ENCODE measurements at places on chromosomes 6 and 20.
A peak's percentile ranks its signal among the peaks of the same experiment; 100 is the strongest.

DNA sequence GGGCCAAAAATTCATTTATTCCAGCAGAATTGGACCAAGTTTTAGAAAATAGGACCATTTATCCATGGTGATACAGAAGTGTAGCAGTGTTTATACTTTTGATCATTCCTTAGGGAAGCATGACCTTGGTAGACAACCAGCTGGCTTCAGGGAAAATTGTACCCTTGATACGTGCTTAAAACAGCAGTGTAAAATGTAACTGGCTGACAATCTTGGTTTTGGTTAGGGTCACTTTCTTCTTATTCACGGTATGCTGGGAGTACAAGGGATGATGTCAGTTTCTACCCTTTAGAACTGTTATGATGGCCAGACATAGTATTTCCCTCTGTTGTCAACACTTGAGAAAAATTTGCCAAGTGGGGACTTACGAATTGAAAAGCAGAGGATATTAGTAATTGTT, 157.1 kb downstream of the BCKDHB start:
- DNase-seq = no peak

GRCh38 chr6:44685213-44685612, 297.7 kb downstream of the CDC5L start:
- DNase-seq = no peak

DNA sequence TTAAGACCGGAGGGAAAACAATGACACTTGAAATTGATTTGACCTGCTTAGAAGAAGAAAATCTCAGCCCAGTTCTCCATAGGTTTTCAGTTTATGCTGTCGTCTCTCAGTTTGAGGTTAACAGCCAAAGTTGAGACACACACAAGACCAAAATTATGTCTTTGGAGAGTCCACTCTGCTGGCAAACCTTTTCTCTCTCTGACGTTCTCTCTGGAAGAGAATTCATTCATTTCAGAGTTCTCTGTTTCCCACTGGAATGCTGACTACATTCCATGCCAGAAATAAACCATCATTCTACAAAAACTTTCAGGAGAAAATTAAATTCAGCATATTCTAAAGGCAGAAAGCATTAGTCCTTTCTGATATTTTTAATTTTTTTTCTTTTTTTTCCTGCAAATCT, 155.2 kb downstream of the TFAP2A start:
- DNase-seq = no peak

- no peak for DNase-seq
Measured at GRCh38 chr20:31839782-31840487, 5.5 kb downstream of the FOXS1 start.

DNA sequence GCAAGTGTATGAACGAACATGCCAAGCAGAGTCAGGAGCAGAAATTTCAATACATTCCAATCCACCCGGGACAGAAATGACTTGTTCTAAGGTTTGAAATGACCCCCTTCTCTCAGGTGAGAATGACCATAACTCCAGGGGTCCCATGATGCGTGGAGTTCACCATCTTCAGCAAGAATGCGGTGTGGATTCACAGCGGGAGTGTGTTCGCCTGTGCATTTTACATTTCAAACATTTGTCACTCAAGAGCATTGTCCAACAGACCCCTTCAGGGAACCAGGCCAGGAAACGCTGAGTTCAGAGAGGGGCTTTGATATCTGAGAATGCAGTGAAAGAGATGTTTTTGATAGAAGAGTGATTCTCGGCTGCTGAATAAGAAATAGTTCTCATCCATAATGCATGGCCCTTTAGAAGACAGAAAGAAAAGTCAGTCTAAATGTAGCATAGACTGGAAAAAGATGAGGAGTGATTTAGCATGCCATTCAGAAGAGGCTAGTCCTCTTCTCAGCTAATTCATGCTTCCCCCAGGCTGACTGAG, 200.3 kb upstream of the KCNG1 start:
- no peak for DNase-seq

DNA sequence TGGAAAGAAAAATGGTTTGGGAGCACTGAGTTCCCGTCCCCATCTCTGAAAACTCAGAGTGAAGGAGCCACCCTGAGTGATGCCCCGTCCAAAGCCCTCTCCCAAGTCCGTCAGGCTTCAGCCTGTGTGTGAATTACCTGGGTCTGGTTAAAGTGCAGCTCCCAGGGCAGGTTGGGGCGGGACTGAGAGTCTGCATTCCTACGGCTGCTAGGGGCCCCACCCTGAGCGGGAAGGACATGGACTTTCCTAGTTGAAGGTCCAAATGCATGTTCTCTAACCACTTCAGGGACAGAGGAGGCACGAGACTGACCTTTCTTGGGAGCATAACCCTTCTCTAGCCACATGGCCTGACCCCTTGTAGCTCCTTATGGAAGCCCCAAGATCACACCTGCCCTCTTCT, 97.2 kb downstream of the SYNDIG1 start:
- no peak for DNase-seq

GRCh38 chr6:149963212-149963461, 606 bp upstream of the ULBP1 start:
- peak; percentile 3 for DNase-seq

GRCh38 chr6:33634161-33634727, 13.1 kb downstream of the ITPR3 start:
- DNase-seq = no peak

GRCh38 chr6:169499848-169500247, 202.0 kb downstream of the WDR27 start:
- no peak for DNase-seq

- DNase-seq = no peak
Measured at GRCh38 chr20:2834401-2835110, 5.9 kb downstream of the PCED1A start.

- no peak for DNase-seq
Measured at GRCh38 chr20:43726811-43727338, at the start of gene GTSF1L. Gene GTSF1L (minus strand): TSS chr20:43727002. CDS start chr20:43726694, 308 bp downstream.

- no peak for DNase-seq
Measured at GRCh38 chr20:24948939-24949679, at the start of gene CST7. Gene CST7 (plus strand): TSS chr20:24949269. CDS start chr20:24949506, 237 bp downstream.

GRCh38 chr6:154928325-154928922, 66.7 kb upstream of the TIAM2 start:
- peak; percentile 59 for DNase-seq

GRCh38 chr20:32672394-32672981, 1.3 kb downstream of the C20orf203 start:
- no peak for DNase-seq

DNA sequence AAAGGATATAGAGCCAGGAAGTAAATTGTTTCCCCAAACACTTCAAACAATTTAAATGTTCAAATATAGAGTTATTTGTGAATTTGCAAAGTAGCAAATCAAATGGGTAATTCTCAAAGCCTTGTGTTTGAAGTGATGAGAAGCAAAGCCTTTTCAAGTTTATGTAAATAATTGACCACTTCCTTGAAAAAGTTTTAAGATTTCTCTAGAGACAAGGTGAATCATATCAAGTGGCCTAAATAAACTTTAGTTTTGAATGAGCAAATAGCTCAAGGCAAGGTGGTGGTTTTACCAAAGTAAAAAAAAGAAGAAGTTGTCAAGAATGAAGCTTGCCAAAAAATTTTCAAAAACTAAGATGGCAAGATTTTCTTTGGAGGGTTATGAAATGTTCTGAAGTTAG, 42.6 kb upstream of the IFNGR1 start:
- DNase-seq = no peak

DNA sequence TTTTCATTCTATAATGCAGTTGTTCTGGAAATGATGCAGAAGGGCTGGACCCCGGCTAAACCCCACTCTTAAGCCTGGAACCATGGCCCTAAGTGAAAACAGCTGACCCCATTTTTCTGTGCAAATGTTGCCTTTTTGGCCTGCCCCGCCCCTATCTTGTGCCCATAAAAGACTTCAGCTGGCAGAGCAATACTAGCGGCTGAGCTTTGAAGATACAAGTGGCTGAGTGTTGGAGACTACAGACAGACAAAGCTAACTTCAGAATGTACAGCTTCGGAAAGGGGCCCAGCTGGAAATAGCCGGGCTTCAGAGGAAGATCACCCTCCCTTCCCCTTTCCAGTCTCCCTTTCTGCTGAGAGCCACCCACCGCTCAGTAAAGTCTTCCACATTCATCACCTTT, 258.6 kb upstream of the SPTLC3 start:
- DNase-seq = no peak

Data from NCI-H1436 (cell line).